Smooth muscle cell of the brain vasculature (primary cell): ENCODE measurements at places on chromosomes 4 and X.
A peak's percentile ranks its signal among the peaks of the same experiment; 100 is the strongest.

DNA sequence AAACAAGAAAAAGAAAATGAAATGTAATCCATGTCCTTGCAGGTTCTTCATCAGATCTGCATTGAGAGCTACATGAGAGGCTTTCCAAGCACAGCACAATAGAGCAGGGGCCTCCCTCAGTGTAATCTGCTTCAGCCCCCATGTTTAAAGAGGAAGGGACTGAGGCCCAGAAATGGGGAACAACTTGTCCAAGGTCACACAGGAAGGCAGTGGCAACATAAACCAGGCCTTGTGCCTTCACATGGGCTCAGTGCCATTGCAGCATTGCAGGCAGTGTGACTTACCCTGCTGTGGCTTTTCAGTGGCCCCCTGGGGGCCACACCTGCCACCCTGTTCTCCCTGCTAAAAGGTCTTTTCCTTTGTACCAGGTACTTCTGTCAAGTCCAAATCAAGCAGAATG lies 20.9 kb upstream of the CD99L2 start:
- no peak for DNase-seq

DNA sequence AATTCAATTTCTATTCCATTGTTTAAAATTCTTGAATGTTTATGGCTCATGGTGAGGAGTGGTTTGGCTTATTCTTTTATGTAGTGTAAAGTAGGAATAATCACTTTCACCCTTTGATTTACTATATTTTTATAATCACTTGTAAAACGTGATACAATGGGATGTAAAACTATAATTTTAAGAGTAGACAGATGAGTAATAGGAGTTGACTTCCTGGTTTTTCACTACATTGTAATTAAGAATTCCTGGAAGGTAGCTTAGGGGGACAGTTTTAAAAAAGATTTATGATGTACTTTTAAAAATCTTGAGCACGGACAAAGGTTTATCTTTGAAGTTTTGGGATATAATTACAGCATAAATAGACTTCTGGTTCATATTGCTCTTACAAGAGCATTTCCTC lies 65.3 kb downstream of the PDGFC start:
- DNase-seq = no peak

GRCh38 chr4:17058916-17059741 lies 160.7 kb upstream of the LDB2 start:
- DNase-seq = peak; percentile 47

DNA sequence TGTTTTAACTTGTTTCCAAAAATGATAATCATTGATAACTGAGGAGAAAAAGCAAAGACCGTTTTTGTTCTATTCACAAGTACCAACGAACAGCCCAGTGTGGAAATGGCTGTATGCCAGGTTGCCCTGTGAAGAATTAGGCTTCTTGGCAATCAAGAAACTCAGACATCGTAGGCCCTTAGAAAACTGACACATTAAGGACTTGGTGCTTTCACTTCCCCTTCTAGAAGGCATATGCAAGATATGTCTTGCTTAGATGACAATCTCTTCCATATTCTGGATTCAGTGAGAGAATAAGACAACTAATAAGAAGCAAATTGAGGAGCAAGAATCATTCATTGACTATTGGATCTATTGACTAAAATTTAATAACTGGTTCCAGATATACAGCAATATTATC lies 56.6 kb downstream of the ANAPC10 start:
- DNase-seq = no peak

DNA sequence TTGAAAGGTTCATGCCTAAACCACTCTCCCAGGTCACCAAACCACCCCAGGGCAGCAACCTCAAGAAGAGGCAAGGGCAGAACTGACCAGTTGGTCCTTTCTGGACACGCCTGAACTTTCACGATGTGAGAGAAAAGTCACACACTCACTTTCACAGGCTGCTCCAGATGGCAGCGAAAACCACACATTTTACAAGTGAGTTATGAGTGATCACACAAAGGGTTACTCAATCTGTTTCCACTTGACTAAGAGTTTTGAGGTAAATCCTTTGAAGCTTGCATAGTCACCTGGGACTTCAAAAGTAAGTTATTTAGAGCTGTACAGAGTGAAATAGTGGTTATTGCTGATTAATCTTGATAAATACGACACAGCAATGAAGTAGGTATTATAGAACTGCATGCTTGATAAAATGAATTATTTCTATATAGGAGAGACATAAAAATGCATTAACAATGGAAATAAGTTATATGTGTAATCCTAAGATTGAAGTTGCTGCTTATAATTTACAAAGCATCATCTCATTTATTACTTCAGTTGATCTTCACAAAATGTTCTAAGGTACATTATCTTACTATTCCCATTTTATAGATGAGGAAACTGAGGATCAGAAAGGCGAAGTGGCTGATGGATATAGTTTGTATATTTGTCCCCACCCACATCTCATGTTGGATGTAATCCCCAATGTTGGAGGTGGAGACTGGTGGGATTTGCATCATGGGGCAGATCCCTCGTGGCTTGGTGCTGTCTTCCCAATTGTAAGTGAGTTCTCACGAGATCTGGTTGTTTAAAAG lies 103.0 kb upstream of the KLF3 start:
- DNase-seq = no peak

DNA sequence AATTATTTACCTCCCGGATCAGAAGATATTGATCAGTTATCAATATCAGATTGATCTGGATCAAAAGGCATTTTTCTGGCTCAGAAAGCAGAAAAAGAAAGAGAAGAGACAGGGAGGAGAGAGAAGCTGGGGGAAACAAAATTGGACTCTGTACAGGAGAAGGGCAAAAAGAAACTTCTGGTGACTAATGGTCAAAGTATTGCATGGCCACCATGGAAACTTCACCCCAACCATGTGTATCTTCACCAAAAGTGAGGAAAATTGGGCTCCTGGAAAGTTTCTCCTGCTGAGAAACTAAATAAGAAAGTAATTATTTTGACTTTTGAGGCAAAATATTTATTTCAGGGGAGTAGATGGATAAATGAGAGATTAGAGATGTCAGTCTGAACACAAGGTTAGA lies 33.9 kb downstream of the RNF150 start:
- DNase-seq = no peak

GRCh38 chr4:146235654-146236177 lies 21.4 kb downstream of the REELD1 start:
- no peak for DNase-seq

DNA sequence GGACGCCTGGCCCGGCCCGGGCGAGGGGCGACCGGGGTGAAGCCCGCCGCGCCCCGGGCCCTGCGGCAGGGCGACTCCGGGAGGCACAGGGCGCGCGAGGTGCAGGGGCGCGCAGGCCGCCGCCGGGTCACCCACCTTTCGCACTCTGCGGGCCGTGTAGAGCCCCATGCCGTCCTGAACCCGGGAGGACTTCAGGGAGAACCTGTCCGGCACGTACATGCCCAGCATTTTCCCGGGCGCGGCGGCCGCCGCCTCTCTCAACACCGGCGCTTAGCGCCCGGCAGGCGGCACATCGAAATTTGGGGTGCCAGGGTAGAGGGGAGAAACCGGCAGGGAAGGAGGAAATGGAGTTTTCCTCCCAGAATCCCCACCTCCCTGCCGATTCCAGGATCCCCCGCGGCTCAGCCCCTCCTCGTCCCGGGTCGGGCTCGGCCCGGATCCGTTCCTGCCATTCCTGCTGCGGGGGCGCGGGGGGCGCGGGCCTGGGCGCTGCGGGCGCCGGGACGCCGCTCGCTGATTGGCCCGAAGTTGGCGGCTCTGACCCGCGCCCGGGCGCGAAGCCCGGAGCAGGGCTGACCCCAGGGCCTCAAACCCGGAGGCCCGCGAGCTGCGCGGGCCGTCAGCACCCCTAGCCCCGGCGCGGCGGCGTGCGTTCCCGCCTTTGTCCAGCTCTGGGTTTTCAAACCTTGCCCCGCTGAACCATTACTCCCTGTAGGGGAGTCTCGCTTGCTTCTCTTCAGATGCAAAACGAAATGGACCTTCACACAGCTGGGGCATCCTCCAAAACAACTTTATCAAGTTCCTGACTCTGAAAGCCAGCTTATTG lies at the start of gene PRDM5:
TSS of gene PRDM5 (minus strand) at position 346 of the 826 bp plus-strand sequence. CDS start at position 228, 118 bp downstream.
- DNase-seq = no peak

GRCh38 chrX:40479777-40480318 lies 100.9 kb upstream of the ATP6AP2 start:
- DNase-seq = no peak

GRCh38 chrX:19609541-19609940 lies 94.2 kb upstream of the MAP3K15 start:
- DNase-seq = no peak

GRCh38 chr4:138522366-138522765 lies 280.2 kb upstream of the SLC7A11 start:
- no peak for DNase-seq

DNA sequence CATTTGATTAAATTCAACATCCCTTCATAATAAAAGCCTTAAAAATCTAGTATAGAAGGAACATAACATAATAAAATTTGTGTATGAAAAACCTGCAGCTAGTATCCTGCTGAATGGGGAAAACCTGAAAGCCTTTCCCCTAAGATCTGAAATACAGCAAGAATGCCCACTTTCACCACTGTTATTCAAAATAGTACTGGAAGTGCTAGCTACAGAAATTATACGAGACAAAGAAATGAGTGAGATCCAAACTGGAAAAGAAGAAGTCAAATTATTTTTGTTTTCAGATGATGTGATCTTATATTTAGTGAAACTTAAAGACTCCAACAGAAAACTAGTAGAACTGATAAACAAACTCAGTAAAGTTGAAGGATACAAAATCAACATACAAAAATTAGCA lies 152.9 kb downstream of the RTL3 start:
- DNase-seq = no peak

GRCh38 chr4:148056879-148057278 lies 325.0 kb downstream of the ARHGAP10 start:
- no peak for DNase-seq

- no peak for DNase-seq
Measured at GRCh38 chr4:3615386-3616286, 83.4 kb upstream of the LRPAP1 start.

DNA sequence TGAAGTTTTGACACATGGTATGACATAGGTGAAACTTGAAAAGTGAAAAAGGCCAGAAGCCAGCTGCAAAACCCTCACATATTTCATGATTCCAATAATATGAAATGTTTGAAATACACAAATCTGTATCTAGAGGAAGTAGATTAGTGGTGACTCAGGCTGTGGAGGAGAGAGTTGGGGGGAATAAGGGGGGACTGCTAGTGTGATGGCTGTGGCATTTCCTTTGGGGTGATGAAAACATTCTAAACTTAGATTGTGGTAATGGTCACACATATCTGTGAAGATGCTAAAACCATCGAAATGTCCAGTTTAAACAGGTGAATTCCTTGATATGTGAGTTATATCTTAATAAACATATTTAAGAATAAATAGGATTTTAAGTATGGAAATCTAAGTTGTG lies 343.5 kb upstream of the SFRP2 start:
- DNase-seq = no peak

GRCh38 chr4:30802622-30803323 lies 82.6 kb downstream of the PCDH7 start:
- DNase-seq = no peak

GRCh38 chrX:47611926-47612325 lies 7.7 kb downstream of the SYN1 start:
- DNase-seq = no peak

- no peak for DNase-seq
Measured at GRCh38 chr4:77009511-77010115, 60.1 kb downstream of the SEPTIN11 start.

- DNase-seq = no peak
Measured at GRCh38 chr4:83378419-83378818, 43.8 kb upstream of the HPSE start.

- DNase-seq = no peak
Measured at GRCh38 chr4:121100093-121100775, 27.9 kb upstream of the NDNF start.

- no peak for DNase-seq
Measured at GRCh38 chrX:72659723-72660122, 54.4 kb downstream of the PHKA1 start.

DNA sequence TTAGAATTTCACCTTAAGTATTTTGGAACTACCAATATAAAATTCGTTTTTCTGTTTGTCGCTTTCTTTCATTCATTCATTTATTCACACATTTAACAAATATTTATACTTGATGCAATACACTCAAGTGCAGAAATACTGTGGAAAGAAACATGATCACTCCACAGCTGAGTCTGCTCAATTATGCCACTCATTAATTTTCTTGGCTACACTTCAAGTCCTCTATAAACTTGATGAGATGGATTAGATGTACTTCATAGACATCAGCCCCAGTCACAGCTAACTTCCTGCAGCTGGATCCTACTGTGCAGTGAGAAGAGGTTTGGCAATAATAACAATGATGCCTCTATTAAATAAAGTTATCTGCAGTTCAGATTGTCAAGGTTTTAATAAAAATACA lies 208.1 kb downstream of the PDGFC start:
- no peak for DNase-seq

- no peak for DNase-seq
Measured at GRCh38 chr4:68850293-68850692, 34.5 kb downstream of the UGT2B10 start.

DNA sequence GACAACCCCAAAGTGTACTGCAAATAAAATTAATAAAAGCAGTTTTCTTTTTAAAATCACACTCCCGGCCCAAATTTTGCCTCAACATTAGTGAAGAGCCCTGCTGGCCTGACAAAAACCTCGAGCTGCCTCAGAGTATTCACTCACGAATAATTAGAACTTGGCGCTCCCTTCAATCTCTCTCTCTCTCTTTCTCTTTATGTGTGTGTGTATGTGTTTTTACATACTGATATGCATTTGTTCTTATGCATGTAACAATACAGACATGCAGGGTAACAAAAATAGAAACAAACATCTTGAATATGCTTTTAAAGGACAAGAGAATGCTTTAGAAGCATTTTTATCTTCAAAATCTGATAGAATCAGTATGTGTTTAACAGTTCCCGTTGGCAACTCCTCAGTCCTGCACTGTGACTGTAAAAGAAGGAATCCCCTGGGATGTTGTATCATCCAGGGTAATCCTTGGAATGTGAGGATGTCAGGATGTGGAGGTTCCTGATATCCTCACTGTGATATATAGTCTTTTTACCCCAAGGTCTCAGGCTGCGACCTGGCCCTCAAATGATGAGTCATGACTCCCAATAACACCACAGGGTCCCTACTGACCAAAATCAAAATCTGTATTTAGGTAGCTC lies 53.0 kb downstream of the PTCHD1 start:
- no peak for DNase-seq

DNA sequence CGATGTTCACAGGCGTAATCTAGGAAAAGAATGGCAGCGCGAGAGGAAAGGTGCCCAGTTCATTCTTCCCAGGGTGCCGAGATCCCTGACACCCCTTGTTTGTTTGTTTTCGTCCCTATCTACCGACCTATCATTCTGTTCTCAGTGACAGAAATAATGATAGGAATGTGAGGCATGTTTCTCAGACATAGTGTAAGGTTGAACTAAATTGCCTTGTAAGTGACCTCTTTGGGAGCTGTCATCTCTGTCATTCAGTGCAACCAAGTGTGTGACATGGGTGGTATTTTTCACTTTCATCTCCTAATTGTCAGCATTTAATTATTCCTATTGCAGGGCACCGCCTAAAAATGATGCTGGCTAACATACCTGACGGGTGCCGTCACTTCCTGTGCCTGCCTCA lies 24.4 kb downstream of the CLDN22 start:
- no peak for DNase-seq

DNA sequence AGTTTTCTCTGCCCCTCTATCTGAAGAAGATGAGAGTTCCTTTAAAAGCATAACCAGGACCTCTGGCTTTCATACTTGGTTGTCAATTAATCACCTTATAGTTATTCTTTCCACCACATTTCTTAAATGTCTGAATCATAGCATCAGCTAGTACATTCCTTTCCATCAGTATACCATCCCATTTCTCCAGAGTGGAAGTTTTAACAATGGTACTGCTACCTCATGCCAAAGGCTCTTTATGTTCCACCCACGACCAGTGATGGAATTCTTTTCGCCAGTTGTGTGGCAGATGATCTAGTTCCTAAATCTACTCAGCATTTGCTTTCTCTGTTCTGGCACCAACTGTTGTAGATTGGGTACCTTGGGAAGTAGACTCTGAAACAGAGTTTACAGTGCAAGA lies 379.8 kb downstream of the ZNF674 start:
- no peak for DNase-seq
